ENCODE measurements at places on chromosomes 4 and X.
A peak's percentile ranks its signal among the peaks of the same experiment; 100 is the strongest.

DNA sequence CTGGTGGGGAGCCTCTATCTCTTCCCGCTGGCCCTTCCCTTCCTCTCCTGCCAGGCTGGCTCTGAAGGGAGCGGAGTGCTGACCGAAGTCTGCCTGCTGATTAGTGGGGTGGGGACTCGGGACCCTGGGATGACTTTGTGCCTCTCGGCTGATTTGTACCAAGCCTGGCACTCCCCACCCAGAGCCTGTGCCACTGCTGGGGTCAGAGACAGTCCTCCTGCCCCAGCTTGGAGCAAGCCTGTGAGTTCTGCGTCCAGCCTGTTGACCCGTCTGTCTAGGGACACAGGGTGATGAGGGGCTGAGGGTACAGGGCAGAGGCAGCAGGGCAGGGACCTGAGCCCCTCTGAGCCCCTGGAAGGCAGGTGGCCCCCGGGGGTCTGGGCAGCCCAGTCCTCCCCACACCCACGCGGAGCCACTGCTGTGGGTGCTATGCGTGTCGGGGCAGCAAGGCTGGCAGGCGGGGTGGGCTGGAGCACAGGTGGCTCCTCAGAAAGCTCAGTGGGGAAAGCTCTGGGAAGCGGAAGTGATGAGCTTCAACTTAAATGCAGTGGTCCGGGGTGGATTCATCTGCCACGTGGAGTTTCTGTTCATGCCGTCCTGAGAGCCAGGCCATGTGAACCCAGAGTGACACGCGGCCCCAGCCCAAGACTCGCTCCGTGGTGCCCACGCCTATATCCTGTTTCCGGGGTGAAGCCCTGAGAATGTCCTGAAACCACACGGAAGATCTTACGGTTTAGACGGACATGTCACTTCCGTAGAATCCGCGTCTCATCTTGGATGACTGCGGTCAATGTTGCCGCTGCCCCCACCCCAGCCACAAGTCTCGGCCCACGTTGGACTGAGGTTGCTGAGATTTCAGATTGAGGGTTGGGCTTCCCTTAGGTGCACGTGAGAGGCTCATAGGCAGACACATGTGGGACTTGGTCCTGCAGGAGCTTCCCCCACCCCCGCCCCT lies 21.1 kb upstream of the UVSSA start:
- no peak for DNase-seq

DNA sequence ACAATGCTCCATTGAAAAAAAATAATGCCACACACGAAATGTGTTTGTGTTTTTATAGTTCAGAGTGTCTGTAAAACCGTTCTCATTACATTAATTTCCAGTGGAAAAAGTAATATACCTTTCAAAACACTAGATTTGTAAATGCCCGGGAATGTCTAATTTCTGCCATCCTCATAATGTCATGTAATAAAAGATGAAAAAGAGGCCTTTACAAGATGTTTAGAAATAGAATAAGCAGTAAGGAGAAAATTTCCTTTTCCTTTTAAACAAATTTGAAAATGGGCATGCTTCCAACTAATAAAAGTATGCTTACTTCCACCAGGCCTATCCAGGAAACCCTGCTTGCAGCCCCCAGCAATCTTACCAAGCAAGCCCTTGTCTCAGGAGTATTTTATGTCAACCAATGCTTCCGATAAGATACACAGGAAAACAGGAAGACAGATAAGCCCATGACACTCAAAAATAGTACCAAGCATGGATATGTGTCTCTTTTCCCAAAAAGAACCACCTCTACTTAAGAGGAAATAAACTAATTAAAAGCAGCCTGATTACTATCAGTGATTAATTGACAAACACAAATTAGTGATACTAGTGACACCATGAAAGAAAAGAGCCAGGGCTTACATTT lies 894.7 kb upstream of the INTU start:
- DNase-seq, result no peak

DNA sequence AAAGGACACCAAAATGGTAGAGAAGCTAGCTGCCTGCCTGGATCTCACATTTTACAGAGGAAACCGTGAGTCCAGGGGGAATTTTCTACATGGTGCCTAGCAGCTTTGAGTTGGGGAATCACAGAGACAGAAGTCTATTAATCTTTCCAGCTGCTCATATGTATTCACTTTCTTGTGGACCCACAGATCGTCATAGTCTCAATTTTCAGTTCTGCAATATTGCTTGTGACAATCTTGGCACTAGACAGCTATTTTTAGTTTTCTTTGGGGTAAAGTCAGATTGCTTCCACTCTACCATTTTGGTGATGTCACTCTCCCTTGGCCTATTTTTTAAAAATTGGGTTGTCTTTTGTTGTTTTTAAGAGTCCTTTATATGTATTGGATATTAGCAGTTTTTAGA lies 233.4 kb upstream of the STK26 start:
- DNase-seq, result no peak

DNA sequence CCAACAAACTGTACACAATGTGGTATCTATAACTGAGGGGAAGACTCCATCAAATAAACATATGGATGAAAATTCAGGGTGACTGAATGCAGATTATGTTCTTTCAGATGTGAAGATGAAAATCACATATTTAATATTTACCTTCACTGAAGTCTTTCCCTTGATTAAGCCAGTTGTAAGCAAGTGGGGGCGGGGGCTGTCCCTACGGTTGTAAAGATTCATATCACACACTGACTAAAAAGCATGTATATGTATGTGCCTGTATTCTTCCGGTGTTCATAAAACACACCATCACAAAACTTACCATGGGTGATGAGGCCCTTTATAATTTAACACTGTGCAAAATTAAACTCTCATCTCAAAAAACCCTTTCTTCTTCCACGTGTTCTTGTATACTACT lies 1.3 kb downstream of the TAB3 start:
- DNase-seq, result no peak

DNA sequence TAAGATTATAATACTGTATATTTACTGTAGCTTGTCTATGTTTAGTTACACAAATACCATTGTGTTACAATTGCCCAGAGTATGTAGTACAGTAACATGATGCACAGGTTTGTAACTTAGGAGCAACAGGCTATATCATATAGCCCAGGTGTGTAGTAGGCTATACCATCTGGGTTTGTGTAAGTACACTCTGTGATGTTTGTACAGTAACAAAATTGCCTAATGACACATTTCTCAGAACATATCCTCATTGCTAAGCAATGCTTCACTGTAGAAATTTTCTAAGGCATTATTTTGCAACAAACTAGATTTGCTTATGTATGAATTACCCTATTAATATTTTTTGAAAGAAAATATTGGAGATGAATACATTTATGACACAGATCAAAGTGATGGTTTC lies 1390.9 kb downstream of the C4orf33 start:
- DNase-seq, result no peak

- DNase-seq, result peak; percentile 42
These were observed 1.7 kb downstream of the PPP2R2C start for GRCh38 chr4:6470502-6471306.

- no peak for DNase-seq
These were observed 53.2 kb upstream of the ATXN3L start for GRCh38 chrX:13373027-13373426.

DNA sequence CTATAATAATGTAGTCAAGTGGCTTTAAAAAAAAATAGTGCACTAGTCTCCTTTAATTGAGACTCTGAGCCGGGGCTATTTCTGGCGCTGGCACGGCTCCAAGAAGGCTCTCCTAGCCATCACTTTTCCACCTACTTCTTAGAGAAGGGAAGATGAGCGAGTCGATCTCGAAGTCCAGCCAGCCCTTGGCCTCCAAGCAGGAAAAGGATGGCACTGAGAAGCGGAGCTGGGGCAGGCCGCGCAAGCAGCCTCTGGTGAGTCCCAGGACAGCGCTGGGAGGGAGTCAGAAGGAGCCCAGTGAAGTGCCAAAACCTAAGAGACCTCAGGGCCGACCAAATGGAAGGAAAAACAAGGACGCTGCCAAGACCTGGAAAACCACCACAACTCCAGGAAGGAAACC lies 531.9 kb downstream of the MAGEB5 start:
- no peak for DNase-seq

DNA sequence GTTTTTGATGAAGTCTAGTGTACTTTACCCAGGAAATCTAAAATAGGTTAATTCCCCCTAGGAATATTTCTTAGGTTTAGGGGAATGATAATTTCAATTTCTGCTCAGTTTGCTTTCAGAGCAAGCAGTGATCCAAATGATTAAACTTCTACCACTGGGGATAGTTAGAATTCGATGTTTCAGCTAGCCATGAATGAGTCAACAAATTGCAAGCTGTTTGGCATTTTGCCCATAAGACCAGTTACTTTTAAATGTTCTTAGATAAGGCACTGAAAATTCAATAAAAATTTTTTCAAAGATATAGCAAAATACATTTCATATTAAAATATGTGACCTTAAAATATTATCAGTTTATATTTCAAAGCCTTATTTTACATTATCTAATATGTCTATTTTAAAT lies 993.6 kb downstream of the ARAP2 start:
- DNase-seq, result peak; percentile 24

GRCh38 chr4:48930654-48931053 lies 24.1 kb upstream of the OCIAD2 start:
- DNase-seq, result no peak

GRCh38 chr4:6085028-6085690 lies 66.9 kb upstream of the C4orf50 start:
- no peak for DNase-seq

All from iris pigment epithelial cell (primary cell).